ENCODE measurements at places on chromosomes 2 and 18.

DNA sequence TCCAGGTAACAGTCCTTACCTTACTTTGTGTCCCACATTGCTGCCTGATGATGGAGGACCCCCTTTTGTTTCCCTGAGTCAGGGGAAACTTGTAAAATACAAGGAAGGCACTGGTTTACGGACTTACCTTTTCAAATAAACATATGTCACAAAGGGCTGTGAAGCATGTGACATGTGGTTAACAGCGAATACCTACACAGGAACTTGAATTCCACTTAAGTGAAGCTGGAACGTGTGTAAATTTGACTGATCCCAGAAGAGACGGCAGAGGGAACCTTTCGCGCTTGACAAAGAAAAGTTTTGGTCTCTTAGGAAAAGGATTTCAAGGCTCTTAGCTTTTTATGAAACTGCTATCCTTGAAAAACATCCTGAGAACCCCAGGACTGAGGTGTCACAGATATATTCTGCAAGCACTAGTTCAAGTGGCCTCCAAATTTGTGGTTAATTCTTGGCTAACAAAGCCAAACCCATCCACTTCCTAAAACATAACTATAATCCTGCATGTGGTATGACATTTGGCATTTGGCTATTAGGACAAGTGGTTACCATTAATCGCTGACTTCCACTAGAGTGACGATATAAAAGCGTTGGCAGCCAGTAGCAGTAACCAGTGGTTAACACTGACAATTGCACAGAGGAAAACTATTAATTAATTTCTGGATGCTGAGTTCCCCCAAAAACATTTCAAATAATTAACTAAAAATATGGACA, 55.6 kb downstream of the ITGB6 start:
- DNase-seq = no peak

DNA sequence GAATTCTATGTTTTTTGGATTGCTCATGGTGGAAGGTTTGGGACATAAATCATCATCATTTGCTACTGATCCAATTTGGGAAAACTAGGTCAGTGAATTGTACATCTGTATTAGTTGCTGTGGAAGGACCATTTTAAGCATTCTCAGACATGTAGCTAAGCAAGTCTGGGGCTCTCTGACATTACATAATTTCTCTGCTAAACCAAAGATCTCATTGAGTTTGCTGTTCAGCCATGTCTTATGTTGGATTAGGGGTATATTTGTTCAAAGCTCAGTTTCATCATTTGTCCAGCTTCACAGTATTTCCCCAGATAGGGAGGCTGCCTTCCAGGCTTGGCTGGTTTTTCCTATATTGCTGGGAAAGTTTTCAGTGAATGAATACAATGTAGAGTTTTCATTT, 399.7 kb downstream of the MTX2 start:
- DNase-seq = no peak

DNA sequence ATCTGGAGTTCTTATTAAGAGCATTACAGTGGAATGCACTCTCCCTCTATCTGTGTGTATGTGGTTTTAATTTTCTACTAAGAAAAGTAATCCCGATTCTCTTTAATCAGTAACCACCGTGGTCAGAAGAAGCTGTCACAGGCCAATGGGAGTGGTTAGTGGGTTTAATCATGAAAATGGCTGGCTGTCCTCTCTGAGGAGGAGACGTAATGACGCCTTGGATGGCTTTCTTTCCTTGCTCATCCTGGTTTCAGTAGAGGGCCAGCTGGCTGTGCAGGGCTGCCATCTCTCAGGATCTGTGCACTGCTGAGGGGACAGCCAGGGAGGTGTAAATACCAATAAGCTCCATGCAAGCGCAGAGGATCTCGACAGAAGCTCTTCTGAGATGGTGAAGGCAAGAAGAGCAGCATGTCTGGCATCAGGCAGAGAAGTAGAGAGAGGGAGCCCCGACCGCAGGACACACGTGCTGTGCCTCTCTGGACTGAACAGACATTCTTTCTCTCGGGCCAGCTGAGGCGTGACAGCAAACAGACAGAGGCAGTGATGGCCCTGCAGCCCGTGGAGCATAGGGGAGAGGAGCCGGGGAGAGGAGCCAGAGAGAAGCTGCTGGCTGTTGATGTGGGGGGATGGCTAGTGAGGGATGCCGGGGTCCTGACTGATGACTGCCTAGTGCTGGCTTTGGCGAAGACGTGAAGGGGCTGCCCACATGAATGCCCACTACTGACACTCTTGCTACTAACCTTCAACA, 65.1 kb upstream of the DAPL1 start:
- no peak for DNase-seq

- DNase-seq = no peak
Measured at GRCh38 chr2:222610746-222611145, 45.1 kb downstream of the FARSB start.

- no peak for DNase-seq
Measured at GRCh38 chr2:29583104-29583503, 338.3 kb downstream of the ALK start.

DNA sequence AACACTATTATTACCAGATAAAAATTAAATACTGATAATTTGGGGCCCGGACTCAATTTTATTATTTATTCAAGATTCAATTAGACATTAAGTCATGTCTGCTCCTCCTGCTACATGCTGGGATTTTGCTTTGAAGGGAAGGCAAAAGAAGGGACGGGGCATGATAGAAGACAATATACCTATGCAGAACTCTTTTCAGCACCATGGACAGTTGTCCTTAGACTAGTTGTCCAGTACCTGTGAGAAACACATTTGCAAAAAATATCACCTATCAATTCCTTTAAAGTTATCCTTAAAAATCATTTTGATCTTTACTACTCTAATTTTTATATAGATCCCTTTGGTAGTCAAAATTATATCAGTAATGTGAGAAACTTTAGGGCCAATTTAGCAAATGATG, 100.2 kb upstream of the SULT1C3 start:
- DNase-seq = no peak

DNA sequence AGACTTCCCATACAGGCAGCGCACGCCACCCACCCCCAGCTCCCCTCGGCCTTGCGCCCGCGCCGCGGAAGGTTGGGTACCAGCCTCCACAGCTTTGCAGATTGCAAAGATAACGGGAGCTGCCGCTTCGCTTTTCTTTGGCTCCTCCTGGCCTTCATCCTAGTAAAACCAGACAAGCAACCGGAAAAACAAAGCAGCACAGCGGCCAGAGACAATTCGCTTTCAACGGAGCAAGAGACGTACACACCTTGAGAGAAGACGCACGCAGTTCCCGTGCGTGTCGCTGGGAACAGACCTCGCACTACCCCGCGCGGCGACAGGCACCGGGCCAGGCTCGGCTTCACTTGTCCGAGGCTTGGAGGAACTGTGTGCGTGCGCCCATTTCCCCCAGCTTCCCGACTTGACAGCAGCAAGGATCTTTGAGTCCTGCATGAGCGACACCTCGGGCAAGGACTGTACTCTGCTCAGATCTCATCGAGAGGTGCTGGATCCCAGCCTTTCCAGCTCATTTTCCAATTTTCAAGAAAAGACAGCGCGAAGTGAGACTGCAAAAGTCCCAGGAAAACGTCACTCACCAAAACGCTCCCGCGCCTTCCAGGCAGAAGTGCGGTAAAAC, 964 bp downstream of the ZBTB7C start:
- no peak for DNase-seq

- no peak for DNase-seq
Measured at GRCh38 chr2:11288431-11288830, 56.0 kb downstream of the ROCK2 start.
